Stimulated activated CD8-positive, alpha-beta memory T cell treated with anti-CD3 and anti-CD28 coated beads, Interleukin-15, amount 100 ng/mL, for 24 hours (primary cell): ENCODE measurements at places on chromosomes 11 and 22.
A peak's percentile ranks its signal among the peaks of the same experiment; 100 is the strongest.

- no peak for DNase-seq
Observed at GRCh38 chr11:67435031-67435726, 2.3 kb downstream of the PTPRCAP start.

DNA sequence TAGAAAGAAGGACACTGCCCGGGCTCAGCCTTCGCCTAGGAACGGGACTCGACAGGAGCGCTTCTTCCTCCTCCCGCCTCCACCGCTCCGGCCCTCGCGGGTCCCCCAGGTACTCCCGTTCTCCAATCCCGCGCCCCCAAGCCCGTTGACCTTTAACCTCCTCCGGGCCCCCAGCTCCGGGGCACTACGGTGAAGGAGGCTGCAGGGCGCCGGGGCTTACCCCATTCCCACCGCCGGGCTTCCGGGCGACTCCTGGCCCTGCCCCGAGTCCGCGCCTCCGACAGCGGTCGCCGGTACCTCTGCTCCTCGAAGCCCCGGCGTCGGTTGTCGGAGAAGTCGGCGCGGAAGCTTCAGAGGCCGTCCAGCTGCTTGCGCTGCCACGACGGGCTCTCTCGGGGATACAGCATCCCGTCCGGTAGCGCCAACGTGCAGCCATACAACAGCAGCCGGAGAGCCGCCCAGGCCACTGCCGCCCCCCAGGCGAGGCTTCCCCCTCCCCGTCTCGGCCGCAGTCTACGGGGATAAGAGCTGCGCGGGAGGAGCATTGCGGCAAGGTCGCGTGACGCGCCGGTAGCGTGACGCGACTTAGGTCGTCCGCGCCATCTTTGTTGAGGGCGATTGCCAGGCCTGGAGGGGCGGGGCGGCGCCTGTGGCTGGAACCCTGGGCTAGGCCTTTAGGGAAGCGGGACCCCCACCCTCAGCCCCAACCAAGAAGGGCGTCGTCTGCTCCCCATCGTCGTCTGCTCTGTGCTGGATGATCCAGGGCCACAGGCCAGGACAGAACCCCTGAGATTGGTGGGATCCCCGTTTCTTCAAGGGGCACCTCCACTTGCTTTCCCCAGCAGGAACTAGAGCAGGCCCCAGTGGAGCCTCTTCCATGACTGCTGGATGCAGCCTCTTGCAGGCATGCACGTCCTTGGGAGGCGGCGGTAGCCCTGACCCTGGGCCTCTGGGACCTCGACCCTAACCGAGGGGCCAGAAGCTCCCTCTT, 26.3 kb downstream of the RGL4 start:
- peak; percentile 74 for DNase-seq

DNA sequence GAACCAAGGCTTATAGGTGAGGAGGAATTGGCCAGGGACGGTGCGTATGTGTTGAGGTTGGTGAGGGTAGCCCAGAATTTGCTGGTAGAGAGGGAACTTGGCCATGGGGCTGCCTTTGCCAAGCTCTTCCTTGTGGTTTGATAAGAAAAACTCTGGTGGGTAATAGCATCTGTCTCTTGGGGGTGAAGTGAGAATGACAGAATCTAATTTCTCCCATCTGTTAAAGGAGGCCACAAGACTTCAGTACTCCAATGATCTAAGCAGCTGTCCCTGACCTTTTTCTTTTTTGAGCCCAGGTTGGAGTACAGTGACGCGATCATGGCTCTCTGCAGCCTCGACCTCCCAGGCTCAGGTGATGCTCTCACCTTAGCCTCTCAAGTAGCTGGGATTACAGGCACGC, 36.0 kb upstream of the PICK1 start:
- no peak for DNase-seq

DNA sequence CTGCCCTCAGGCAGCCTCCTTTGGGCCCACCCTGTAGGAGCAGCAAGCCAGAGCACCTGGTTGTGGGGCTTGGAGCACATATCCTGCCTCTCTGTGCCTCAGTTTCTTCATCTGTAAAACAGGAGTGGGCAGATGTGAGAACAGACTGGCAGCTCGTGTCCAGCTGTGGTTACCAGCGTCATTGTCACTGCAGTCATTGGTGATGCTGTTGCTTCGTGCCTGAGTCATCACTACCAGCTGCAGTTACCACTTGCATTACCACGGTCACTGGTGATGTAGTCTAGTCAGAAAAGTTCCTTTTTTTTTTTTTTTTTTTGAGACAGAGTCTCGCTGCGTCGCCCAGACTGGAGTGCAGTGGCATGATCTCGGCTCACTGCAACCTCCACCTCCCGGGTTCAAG, 20.4 kb downstream of the RSPH14 start:
- DNase-seq = no peak

DNA sequence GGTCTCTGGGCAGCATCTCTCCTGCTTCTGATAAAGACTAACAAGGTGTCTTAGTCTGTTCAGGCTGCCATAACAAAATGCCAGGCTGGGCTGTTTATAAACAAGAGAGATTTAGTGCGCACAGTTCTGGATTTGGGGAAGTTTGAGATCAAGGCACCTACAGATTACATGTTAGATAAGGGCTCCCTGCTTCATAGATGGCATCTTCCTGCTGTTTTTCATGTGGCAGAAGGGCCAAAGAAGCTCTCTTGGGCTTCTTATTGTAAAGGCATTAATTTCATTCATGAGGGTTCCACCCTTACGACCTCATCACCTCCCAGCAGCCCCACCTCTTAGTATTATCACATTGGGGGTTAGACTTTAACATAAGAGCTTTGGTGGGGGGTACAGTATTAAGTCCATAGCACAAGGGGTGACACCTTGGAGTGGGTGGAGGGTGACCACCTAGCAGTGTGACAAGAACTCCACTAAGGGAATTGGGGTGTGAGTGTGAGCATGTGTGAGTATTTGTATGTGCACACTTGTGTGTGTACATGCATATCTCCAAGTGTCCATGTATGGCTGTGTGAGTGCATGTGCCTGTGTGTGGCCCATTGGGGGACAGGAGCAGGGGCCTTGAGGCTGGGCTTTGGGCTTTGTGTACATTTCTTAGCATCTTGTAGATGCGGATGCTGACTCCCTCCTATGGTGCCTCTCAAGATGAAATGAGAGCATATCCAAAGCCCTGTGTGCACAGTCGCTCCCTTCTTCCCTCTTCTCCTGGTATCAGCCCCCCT, 42.7 kb downstream of the BCR start:
- no peak for DNase-seq

- DNase-seq = no peak
Observed at GRCh38 chr22:49693848-49694247, 133.8 kb downstream of the BRD1 start.

GRCh38 chr11:100141201-100141600, 545.9 kb upstream of the ARHGAP42 start:
- DNase-seq = no peak

DNA sequence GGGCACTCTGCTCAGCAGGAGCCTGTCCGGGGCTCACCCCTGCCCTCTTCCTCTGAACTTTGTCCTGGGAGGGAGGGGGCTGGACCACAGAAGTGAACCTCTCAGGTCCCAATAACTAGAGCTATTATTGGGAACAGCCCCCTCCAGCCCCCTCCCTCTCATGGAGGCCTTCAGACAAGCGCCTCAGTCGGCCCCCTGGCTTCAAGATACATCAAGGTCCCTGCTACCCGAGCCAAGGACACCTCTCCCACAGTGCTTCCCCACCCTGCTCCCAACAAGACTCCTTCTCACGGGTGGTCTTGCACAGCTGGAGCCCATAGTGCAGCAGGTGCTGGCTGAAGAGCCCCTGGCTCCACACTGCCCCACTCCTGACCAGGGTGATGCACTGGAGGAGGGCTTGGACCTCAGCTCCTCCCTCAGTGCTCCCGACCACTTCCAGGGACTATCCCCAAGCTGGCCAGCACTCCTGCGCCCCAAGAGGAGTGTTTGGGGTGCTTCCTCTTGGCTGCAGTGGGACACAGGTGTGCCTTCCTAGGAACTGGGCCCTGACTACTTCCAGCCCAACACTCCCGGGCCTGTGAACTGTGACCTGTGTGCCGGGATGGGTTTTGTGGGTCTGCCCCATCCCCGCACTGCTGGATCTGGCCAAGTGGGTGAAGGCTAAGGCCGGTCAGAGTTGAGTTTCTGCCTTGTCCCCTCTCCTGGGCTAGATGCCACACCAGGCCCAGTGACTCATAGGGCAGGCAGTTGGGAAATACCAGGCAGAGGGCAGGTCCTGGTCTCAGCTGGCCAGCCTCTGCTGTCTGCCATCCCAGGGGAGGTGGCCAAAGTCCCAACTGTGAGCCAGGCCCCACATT, 2.2 kb downstream of the PNPLA2 start:
- no peak for DNase-seq

GRCh38 chr11:110918351-110918750, 206.1 kb upstream of the ARHGAP20 start:
- no peak for DNase-seq

DNA sequence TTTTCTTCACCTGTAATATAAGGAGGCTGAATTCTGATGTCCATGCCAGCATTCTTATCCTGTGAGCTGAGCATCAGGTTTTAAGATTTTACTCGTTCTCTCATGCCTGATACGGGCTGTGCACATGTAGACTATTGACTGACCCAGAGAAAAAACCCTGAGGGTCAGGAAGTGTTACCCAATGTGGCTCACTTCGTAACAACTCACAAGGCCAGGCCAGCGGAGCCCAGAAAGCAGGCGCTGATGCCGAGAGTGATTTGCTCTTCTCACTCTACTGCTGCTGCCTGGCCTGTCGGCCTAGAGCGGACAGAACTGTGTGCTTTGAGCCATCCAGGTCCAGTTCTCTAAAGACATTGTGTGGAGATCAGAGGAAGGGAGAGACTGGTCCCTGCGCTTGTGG, 10.8 kb downstream of the THYN1 start:
- DNase-seq = no peak

GRCh38 chr11:36162006-36162882, 127.0 kb downstream of the COMMD9 start:
- no peak for DNase-seq

- no peak for DNase-seq
Observed at GRCh38 chr22:19666673-19667593, 47.4 kb upstream of the SEPTIN5 start.

DNA sequence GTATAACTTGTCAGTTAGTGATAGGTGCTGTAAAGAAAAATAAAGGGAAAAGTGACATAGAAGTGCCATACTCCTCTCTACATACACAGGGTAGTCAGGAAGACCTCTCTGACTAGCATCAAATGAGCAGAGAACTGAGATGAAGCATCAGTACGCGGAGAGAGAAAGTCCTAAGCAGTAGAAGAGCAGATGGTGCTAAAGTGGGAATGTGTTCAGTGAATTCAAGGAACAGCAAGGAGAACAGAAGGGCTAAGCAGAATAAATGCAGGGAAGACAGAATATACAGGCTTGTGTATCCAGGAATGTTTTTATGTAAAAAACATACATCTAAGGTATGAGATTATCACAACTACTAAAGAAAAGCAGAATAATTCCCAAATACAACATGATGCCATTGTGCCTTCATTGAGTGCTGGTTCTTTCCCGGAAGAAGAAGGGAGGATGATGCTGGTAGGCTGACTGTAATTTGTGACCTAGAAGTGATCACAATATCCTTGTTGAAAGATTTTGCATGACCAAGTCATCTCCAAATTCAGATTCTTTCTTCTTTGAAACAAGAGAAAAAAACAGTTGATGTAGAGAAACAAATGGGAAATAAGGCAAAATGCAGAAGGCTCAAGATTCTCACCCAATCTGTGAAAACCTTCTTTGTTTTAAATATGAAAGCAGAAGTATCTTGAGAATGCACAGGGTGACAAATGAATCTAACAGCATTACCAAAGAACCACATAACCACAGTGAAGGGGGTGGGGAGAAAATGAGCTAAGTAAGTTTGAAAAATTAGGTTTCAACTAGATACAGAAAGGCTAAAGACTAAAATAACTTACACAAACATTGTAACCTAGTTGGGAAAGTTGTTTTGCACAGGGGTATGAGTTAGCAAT, 20.5 kb downstream of the MRE11 start:
- DNase-seq = no peak

DNA sequence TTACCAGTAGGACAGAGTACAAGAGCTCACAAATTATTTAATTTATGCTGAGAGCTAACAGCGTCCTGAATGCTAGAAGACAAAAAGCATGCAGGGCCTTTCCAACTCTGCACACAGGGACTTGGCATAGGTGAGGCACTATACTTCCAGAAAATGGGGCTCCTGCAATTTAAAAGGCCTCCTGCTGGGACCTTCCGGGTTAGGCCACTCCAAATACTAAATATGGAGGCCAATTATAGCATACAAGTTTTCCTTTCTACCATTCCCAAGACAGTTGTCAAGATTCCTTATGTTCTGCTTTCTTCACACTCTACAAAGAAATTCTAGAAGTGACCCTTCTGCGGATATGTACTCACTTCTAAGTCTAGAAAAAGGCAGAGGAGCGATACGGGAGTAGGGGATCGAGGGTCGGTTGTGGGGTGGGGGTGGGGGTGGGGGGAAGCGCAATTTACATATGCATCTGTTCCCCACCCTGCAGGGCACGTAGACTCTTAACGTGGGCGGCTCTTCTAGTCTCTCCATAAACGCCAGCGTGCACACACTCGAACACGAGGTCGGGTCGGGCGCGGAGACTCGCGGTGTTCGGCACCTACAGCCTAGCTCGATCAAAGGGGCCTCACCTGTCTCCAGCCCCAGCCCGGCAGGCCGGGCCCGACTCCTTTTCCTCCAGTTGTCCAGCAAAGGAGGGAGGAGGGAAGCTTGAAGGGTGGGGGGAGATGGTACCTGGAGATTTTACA, 728 bp downstream of the DCUN1D5 start:
- no peak for DNase-seq

GRCh38 chr11:119602745-119603373, 126.1 kb downstream of the NECTIN1 start:
- no peak for DNase-seq

DNA sequence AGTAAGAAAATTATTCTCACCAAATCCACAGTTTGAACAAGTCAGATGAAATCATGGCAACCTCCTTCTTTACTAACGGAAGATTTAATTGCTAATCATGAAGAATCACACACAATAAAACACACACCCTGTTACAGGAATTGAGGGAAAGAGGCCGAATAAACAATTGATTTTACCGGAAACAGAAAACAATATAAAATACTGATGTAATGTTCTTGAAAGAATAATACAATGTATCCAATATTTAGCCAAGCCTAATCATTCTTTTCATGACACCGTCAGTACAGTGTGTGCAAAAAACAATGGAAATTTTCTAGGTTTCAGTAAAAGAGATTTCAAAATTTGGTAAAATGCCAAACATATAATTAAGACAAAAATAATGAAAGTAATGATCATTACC, 23.4 kb downstream of the ASRGL1 start:
- no peak for DNase-seq

GRCh38 chr11:124891373-124891861, 6.2 kb downstream of the ROBO4 start:
- DNase-seq = no peak

DNA sequence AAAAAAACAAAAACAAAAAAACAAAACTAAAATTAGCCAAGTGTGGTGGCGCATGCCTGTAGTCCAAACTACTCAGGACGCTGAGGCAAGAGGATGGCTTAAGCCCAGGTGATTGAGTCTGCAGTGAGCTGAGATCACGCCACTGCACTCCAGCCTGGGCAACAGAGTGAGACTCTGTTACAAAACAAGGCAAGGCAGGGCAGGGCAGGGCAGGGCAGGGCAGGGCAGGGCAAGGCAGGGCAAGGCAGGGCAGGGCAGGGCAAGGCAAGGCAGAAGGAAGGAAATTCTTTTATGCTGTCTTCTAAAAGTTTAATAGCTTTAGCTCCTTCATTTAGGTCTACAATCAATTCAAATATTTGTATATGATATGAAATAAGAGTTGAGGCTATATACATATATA, 50.1 kb upstream of the RASSF10 start:
- DNase-seq = no peak

GRCh38 chr11:76699451-76700091, 29.0 kb upstream of the LRRC32 start:
- no peak for DNase-seq
